ENCODE measurements at places on chromosomes 3 and 15. TPM values are rescaled to one million over a fixed set of nuclear protein-coding genes. Genes with fewer than 3 reads are reported as not detected.

DPP8 gene
- total RNA-seq, result 48.6 TPM

VEPH1 gene
- 0.23 TPM for total RNA-seq

SUSD5 gene
- total RNA-seq, result 1.5 TPM

PLA2G4E gene
- total RNA-seq, result not detected

- H3K4me3 ChIP-seq, result no peak overlapping the region
- no peaks in the 10 kb centered on the region for H3K27me3 ChIP-seq
- H3K36me3 ChIP-seq, result no peaks in the 10 kb centered on the region
- no peak for DNase-seq
- H3K4me1 ChIP-seq, result no peaks in the 10 kb centered on the region
- no peak overlapping the region for H3K27ac ChIP-seq
Observed at GRCh38 chr3:86563400-86563970, 427.5 kb downstream of the VGLL3 start.

DNA sequence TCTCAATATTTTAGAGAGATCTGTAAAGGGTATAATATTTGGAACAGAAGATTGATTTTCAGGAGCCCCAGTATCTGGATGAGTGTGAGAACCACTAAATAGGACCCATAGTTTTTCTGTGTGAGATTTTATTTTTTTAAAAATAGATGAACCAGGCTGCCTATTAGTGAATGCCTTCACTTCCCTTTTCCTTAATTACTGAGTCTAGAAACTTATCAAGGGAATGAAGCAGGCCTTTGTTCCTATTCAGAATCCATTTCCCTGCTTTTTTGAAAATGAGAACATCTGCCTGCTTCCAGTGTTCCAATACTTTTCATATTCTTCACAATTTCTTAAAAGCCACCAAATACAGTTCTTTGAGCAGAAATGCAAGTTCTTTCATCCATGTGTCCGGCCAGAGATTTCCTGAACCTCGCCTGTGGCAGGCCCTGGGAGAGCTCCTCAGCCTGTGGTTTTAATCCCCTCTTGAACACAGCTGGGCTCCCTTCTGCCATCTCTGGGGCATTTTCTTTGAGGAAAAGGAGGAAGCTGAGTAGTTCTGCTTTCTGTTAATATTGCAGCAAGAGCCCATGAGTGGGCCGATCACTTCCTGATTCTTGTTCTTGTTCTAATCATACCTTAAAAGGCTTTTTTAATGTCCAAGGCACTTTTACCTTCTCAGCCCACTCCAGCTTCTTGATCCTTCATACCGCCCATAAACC, 4.7 kb downstream of the EHD4 start:
- H3K4me1 ChIP-seq, result peaks cover 49% of the 10 kb centered on the region
- no peaks in the 10 kb centered on the region for H3K36me3 ChIP-seq
- peak overlapping the region; percentile 38 for H3K27ac ChIP-seq

GRCh38 chr3:120145542-120146285, 51.5 kb upstream of the GSK3B start:
- no peaks in the 10 kb centered on the region for H3K4me1 ChIP-seq
- no peak overlapping the region for H3K4me3 ChIP-seq
- H3K27ac ChIP-seq, result no peak overlapping the region
- DNase-seq, result no peak

DNA sequence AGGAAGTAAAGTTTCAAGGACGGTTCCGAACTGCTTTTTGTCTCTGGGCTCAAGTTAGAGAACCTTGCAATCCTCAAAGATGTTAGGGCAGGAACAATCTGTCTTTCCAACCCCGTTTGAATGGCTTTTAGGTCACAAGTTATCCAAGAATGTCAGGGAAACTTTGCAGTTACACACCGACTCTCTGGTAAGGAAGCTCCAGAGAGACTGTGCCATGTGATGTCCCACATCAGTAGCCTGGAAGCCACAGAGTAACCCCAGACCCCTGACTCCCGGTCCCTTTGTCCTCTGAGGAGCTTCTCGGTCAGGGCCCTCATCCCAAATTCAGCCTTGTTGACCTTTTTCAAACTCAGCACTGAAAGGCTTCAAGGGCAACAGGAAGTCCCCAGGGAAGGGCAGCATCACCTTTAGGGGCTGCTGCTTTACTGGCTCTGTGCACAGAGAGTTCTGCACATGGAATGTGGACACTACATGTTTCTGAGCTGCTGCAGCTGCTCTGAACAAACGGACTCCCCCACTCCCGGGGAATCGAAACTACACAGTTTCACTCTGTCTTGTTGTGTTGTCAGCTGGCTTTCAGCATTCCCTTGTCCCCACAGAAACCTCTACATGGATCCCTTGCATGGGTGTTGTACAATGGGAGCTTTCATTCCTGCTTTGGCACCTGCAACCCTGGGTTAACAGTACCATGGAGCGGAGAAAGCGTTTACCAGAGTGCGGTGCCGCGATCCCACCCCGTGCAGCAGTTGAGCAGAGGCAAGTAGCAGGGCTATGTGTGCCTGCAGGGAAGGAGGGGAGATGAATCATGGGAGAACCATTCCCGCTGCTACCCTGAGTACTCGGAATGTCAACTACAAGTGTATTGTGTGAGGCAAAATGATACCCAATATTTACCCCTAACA, 408.2 kb upstream of the THBS1 start:
- H3K27me3 ChIP-seq, result no peaks in the 10 kb centered on the region
- no peaks in the 10 kb centered on the region for H3K36me3 ChIP-seq
- H3K4me3 ChIP-seq, result peak overlapping the region; percentile 35
- H3K4me1 ChIP-seq, result peaks cover 26% of the 10 kb centered on the region
- peak overlapping the region; percentile 69 for H3K27ac ChIP-seq

DNA sequence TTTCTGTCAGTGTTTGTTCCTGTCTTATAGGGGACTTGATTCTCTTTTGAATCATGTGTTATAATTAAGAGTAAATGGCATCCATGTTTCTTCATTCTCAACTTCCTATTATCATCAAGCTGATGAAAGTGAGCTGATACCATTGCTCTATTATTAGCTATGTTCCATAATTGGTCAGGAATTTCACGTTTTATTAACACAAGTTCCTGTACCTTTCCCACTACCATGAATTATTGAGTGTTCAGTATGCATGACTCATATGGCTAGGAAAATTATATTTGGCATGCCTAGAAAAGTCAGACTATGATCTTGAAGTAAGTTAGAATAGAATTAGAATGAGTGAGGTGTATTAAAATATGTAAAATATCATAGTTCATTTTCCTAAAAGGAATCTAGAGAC, 278.9 kb upstream of the LRRC3B start:
- no peak for DNase-seq
- no peaks in the 10 kb centered on the region for H3K27me3 ChIP-seq
- no peak overlapping the region for H3K27ac ChIP-seq
- H3K36me3 ChIP-seq, result no peaks in the 10 kb centered on the region
- no peaks in the 10 kb centered on the region for H3K4me1 ChIP-seq
- H3K4me3 ChIP-seq, result no peak overlapping the region

DNA sequence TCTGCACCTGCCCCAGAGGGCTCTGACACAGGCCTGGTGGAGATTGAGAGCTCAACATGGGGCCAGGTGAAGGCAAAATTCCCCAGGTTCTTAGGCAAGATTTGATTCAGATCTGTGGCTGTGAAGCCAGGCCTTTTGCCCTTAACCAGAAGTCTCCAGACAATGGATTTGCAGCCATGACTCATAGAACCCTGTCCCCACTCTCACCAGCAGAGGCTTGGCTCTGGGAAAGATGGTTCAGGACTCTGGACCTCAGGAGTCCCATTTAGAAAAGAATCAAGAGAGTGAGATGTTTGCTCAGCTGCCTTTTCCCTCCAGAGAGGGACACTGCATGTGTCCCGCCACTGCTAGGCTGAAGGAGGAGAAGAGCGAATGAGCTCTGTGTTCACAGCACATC, 361.4 kb upstream of the ICE2 start:
- no peaks in the 10 kb centered on the region for H3K27me3 ChIP-seq
- DNase-seq, result no peak
- no peaks in the 10 kb centered on the region for H3K36me3 ChIP-seq
- peaks cover 11% of the 10 kb centered on the region for H3K4me1 ChIP-seq

GRCh38 chr3:11167590-11167989, 13.3 kb downstream of the HRH1 start:
- peaks cover 12% of the 10 kb centered on the region for H3K4me1 ChIP-seq
- no peak for DNase-seq
- no peaks in the 10 kb centered on the region for H3K36me3 ChIP-seq
- no peak overlapping the region for H3K27ac ChIP-seq
- no peak overlapping the region for H3K4me3 ChIP-seq

DNA sequence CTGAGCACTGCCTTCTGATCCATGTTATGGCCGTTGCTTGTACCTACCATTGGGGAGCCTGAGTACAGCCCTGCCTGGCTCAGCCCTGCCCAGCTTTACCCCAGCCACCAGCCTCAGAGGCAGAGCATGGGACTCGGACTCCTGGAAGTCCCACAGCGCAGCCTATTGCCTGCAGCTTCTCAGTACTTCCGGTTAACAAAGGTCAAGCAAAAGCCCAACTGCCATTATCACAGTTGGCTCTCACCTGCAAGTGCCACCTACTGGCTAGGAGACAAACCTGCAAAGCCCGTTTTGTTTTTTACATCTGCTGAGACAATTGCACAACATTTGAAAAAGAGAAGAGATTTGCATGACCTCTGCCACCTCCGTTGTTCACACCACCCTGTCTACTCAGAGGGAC, 1081.7 kb downstream of the NAALADL2 start:
- H3K27ac ChIP-seq, result no peak overlapping the region
- H3K36me3 ChIP-seq, result no peaks in the 10 kb centered on the region
- H3K27me3 ChIP-seq, result no peaks in the 10 kb centered on the region
- DNase-seq, result no peak

DNA sequence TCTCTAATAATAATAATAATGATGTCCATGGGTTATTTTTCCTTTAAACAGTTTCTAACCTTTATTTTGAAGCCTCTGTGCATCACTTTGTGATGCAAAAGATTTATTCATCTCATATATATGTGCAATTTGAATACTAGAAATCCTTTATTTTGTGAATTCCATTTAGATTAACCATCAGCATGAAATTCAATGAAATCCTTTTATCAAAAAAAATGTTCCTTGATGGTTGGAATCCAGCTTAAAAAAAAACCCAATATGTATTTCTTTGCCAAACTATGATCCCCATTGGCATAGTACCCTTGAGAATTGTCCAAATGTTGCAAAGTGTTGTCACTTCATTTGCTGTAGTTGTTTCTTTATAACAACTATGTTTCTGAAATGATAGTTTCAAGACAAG, 7.4 kb downstream of the TBC1D23 start:
- H3K27me3 ChIP-seq, result no peaks in the 10 kb centered on the region
- H3K36me3 ChIP-seq, result no peaks in the 10 kb centered on the region
- H3K27ac ChIP-seq, result no peak overlapping the region
- H3K4me1 ChIP-seq, result peaks cover 59% of the 10 kb centered on the region
- H3K4me3 ChIP-seq, result no peak overlapping the region

- H3K27ac ChIP-seq, result no peak overlapping the region
- DNase-seq, result peak; percentile 19
- H3K36me3 ChIP-seq, result no peaks in the 10 kb centered on the region
- H3K4me1 ChIP-seq, result no peaks in the 10 kb centered on the region
Observed at GRCh38 chr3:46024131-46024530, 3.2 kb downstream of the XCR1 start.

DNA sequence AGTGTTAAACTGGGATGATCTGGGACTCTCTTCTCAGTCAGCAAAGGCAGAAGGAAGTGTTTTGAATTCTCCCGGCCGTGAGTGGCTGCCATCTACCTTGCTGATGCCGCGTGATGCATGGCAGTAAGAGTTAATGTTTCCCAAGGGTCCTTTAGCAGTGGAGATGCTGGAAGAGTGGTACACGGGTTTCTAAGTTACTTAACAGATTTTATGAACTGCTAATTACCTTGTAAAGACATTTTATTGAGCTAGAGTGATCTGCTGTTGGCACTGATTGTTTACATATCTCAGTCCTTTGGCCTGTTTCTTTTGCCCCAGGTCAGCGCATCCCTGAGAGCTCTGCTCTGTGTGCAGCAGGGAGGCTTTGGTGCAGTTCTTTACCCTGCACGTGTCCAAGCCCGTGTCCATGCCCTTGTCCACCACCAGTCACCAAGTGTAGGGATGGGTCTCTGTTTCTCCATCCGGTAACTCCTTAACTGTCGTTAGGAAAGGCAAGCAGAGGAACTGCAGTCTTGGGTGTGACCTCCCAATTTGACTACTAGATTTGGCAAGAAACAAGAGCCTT, 172.3 kb downstream of the SLCO3A1 start:
- DNase-seq, result no peak
- no peaks in the 10 kb centered on the region for H3K36me3 ChIP-seq
- no peak overlapping the region for H3K4me3 ChIP-seq
- H3K27ac ChIP-seq, result no peak overlapping the region
- no peaks in the 10 kb centered on the region for H3K27me3 ChIP-seq
- peaks cover 26% of the 10 kb centered on the region for H3K4me1 ChIP-seq

- no peaks in the 10 kb centered on the region for H3K4me1 ChIP-seq
- H3K27me3 ChIP-seq, result peaks cover 10% of the 10 kb centered on the region
- H3K36me3 ChIP-seq, result no peaks in the 10 kb centered on the region
- H3K4me3 ChIP-seq, result no peak overlapping the region
- peak; percentile 68 for DNase-seq
- no peak overlapping the region for H3K27ac ChIP-seq
Observed at GRCh38 chr3:170469151-170470062, 50.7 kb downstream of the CLDN11 start.

- DNase-seq, result no peak
- H3K27me3 ChIP-seq, result no peaks in the 10 kb centered on the region
- peak overlapping the region; percentile 69 for H3K4me3 ChIP-seq
- peak overlapping the region; percentile 89 for H3K27ac ChIP-seq
- H3K4me1 ChIP-seq, result peaks cover 66% of the 10 kb centered on the region
Observed at GRCh38 chr3:11641316-11641682, 2.4 kb downstream of the VGLL4 start.

- no peaks in the 10 kb centered on the region for H3K27me3 ChIP-seq
- no peak overlapping the region for H3K27ac ChIP-seq
- H3K4me1 ChIP-seq, result peaks cover 5% of the 10 kb centered on the region
Observed at GRCh38 chr3:32371461-32372212, 20.0 kb upstream of the CMTM7 start.

Measured in esophagus muscularis mucosa (tissue), 4 donors.